ENCODE measurements at places on chromosomes 2 and 18.

DNA sequence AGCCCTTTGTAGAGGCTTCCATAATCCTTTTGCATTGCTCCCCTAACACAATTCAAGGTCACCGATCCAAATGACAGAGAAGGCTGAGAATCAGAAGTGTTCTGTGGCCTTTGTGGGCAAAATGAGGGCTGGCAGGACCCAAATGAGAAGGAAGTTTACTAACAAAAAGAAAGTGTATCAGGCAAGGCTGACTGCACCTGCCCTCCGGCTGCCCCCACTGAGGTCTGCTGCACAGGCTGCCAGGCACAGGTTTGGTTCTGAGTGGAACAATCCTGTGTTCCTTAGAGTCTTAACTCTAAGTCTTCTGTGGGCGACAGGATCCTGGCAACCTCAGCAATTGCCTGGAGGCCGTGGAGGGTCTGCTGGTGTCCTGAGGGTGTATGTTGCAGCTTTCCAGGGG, 568.5 kb downstream of the CMPK2 start:
- no peak for DNase-seq

- no peak for DNase-seq
These were observed 91.3 kb upstream of the CCDC141 start for GRCh38 chr2:179141206-179141605.

DNA sequence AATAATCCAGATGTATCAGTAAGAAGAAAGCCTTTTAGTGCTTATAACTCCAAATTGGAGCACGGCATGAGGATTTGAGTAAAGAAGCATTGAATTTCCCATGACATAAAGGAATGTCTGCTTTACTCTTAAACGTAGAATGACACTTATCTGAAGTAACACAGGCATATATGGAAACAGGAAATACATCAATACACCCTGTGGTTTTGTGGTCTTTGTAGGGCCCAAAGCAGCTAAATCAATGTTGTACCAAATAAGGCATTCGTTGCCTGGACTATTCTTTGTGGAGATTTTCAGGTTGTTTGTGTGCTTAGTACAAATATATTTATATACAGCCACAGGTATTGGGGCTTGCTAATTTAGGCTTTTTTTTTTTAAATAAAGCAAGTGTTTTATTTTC, 660.5 kb downstream of the LRRTM4 start:
- no peak for DNase-seq

GRCh38 chr2:47207614-47208013, 52.5 kb upstream of the STPG4 start:
- DNase-seq: no peak

DNA sequence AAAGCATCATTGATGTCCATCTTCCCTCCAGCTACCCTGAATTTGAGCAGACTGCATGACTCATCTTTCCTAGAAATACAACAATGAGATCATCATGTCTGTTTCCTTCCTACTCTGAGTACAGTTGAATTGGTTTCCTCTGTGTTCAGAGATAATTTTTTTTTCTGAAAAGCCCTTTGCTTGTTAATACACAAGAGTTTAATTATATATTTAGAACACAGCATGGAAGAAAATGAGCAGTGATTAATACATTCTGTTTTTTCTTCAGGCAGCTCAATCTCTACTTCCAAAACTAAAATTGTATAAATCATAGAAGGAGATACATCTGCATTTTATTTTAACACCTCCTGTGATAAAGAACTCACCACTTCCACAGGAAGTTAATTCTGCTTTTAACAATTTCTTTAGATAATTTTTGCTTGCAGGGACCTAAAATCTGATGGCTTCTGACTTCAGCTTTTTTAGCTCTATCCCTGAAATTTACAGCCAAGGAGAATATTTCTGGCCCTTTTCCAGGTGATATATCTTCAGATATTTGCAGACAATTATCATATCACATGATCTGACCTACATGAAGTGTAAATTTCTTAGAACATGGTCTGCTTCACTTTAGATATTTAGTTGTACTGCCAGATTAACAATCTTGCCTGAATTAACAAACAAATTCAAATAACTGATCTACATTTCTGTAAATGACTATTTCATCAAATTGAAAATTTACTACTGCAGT, 249.0 kb downstream of the TRIB2 start:
- no peak for DNase-seq

GRCh38 chr2:231931481-231931915, 5.3 kb upstream of the NPPC start:
- DNase-seq: no peak

DNA sequence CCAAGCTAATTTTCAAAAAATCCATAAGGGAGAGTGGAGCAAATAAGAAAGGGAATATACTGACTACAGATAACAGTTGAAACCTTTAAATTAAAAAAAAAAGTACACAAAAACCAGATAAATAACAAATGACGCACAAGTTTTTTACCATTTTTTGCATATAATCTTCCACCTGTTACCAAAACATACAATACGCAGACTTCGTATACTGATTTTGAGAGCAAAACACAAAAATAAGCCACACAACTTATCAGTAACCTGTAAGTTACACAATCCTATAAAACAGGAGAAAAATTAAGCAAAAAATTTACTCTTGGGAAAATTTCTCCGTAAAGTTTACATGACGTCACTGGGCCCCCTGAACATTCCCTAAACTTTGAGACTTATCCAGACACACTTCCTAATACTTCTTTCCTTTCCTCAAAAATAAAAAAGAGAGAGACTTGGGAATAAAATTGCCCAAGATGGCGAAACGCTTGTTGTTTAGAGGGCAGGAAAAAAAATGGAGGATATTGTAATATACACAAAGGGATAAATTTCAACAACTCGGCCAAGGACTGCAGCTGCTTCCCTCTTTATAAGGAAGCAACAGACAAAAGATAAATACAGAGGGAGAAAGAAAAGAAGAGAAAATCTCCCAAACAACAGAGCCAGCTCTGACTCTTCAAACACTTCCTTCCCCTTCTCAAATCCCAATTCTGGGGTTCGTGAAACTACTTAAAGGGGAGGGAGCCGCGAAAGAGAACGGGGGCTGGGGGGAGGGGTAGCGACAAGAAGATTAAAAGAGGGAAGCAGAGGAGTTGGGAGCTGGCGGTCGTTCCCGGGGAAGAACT, 1.6 kb downstream of the BAZ2B start:
- no peak for DNase-seq

GRCh38 chr2:114940785-114941458, 498.5 kb downstream of the DPP10 start:
- no peak for DNase-seq

DNA sequence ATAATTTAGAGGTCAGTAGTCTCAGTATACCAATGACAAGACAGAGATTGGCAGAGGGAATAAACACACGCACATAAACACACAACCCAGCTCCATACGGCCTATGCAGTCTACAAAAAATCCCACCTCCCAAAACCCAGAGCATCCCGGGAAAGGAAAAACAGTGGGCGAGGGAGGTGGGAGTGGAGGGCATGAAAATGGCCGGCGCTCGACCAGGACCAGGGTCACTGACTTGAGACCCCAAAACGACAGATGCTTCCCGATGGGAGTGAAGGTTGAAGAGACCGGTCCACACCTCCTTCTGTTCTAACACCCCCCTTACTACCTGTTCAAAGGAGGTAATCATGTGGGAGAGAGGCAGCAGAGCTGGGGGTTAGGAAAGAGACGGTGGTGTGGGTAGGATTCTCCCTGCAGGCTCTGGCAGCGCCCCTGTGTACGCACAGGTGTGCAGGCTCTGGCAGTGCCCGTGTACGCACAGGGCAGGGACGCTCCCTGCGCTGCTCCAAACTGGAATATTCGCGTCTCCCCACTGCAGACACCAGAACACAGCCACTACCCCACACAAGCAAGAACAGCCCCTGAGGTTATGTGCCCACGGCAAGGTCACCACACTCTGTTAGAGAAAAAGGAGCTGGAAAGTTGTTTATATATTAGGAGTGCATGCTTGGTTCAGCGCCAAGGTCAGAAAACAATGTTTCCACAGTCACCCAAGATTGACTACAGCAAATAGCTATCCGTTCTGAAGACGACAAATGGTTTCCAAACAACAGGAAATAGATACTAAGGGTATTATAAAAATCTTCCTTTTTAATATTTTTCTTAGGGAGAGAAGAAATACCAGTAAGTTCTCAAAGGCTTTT, 67.9 kb downstream of the EIPR1 start:
- no peak for DNase-seq

DNA sequence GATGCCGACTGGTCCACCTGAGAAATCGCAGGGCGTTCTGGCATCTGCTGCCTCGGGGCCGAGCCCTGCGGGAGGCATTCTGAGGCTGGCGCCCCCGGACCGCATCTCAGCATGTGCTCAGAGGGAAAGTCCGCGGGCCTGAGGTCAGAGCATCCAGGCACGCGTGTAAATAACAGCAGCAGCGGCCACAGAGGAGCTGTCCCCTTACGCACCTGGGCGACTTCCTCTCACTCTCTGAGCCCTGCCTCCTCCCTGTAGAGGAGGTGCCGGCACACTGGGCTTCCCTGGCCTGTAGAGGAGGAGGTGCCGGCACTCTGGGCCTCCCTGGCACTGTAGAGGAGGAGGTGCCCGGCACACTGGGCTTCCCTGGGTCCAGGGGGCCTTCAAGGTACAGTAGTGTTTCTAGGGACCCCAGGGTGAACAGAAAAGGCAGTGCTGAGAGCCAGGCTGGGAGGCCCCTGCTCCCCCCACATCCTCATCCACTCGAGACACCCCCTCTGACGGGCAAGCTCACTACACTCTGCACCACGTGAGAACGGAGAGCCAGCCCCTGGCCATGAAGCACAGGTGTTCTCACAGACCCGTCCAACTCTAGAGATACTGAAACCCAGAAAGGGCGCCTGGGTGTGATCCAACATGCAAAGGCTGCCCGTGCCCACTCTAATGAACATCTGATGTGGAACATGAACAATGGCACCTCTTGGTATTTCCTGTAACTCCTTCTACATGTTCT, 263.5 kb downstream of the HDAC4 start:
- no peak for DNase-seq

DNA sequence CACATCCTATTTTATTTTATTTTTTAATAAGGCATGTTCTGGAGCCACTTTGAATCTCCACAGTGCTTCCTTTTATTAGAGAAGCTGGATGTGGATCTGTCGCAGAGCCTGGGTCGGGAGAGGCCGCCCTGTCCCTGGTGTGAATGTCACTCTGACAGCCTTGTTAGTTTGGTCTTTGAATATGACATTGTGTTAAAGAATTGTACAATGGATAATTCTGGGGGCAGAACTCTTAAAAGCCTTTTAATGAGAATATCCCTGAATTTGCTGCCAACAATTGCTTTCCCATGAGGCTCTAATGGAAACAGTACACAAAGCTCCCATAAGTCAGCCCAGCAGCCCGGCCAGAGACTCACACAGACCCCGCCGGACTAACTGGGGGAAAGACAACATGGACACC, 82.4 kb downstream of the MTCL1 start:
- DNase-seq: no peak

GRCh38 chr2:54228945-54229344, 27.1 kb downstream of the TSPYL6 start:
- no peak for DNase-seq

- no peak for DNase-seq
These were observed 10.4 kb upstream of the KCNE4 start for GRCh38 chr2:223041527-223042109.

DNA sequence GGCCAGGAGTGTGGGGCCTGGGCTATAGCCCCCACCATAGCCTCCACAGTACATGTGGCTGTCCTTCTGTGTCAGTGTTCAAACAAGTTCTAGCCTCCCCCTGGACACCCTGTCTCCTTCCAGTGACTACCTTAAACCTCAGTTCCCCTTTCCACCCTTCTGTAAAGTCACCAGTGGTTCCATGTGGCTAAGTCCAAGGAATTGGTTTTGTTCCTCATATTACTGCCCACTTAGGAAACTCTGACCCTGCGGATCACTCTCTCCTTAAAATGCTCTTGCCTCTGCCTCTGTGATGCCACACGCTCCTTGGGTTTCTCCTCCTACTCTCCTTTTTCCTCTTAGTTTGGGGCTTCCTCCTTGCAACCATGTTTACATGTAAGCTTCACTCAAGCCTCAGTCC, 27.8 kb upstream of the REL start:
- DNase-seq: no peak

DNA sequence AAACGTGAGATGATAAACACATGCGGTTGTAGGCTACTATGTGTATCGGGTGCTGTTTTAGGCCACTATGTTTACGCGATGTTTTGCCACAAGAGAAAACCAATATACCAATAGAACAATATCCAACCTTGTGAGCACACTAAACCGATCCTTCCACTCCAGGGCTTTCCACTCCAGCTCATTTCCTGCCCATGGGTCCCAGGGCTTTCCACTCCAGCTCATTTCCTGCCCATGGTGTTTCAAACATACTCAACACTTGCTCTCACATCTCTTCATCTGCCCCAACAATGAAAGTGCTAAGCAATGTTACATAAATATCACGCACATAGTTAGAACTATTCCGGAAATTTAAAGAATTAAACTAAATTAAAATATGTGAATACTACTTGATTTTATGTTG, 80.0 kb downstream of the EPB41L3 start:
- DNase-seq: no peak

DNA sequence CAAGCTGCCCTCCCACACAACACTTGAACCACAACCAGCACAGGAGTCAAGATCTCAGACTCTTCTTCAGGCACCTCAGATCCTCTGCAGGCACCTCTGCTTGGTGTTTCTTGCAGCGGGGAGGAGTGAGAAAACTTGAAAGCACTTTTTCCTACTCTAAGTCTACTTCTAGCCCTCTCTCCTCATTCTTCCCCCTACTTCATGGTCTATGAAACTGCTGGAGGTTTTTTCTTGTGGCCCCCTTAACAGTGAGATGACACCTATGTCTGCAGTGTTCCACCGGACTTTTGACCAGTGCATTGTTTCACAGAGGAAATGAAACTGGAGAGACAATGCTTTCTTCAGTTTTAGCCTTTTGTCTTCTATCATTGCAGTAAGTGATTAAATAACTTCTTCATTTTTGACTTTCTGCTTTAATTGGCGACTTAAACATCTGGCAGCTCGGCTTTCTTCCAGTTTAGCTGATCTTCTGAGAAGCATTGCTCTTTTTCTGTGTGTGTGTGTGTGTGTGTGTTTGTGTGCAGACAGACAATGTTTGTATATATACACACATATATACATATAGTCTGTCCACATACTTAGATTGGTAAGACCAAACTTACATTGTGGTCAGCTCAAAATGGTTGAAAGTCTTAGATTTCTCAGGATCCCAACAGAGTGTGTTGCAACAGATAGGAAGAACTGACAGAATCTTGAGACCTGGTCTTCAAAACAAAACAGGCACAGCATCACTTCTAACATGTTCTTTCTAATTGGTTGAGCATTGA, 1474.0 kb upstream of the TMEFF2 start:
- no peak for DNase-seq

DNA sequence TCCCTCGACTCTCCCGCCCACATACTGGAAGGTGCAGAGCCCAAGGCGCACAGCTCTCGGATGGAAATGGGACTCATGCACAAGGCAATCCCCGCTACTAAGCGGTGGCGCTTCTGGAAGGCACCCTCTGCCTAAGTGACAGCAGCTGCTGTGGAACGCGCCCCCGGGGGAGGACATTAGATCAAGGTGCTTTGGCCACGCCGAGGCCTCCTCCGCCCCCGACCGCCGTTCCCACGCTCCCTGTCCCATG, 202 bp downstream of the MCEE start:
- DNase-seq: no peak

- DNase-seq: no peak
These were observed 7.9 kb downstream of the TUBB6 start for GRCh38 chr18:12315911-12316310.
